DMS153 (cell line): ENCODE measurements at places on chromosomes 1 and 21.

- no peak for DNase-seq
These were observed 38.2 kb downstream of the ARID1A start for GRCh38 chr1:26733982-26734381.

- DNase-seq: no peak
These were observed 3.6 kb downstream of the ACTN2 start for GRCh38 chr1:236689713-236690569.

DNA sequence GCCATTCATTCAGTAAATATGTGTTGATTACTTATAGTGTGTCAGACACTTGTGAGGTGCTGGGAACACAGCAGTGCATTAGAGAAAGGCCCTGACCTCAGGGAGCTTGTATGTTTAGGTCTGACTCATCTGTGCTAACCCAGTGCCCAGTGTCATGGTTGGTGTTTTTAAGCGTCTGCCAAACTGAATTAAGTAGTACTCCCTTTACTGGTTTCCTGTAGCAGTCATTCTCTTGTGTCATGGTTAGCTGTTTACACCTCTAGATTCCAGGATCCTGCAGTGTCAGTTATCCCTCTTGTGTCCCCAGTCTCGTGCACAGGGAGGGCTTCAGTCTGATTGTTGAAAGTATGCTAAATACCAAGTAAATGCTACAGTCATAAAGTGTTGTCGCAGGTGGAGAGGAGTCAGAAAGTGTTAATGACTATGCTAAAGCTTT, 14.2 kb downstream of the UCK2 start:
- DNase-seq: no peak

GRCh38 chr21:42390193-42390592, 5.7 kb downstream of the TMPRSS3 start:
- no peak for DNase-seq

DNA sequence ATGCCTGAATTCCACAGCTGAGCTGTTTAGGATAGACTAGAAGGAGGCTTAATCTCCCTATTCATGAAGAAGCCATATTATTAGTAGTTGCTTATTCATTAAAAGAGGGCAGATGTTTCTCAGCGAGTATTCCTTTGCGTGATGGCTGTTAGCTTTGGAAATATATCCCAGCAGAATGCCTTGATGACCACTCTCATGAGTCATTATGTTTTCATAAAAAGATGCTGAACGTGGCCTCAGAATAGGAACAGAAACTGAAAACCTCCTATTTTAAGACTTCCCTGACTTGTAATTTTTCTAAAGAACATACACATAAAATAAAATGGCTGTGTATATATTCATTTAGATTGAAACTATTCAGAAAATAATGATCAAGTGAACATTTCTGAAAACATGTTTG, 9.6 kb upstream of the PLA2G4A start:
- DNase-seq: no peak

DNA sequence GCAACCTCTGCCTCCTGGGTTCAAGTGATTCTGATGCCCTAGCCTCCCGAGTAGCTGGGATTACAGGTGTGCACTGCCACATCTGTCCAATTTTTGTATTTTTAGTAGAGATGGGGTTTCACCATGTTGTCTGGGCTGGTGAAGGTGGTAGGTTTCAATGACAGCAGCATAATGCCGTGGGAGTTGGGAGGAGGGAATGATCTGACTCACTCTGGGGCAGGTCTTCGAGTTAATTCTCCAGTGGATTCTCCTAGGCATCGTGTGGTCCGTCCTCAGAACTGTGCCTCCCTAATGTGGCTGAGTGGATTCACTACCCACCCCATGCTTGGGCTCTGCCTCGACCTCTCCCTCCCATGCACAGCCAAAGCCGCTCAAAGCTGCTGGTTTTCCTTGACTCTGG, 1.7 kb upstream of the GPR37L1 start:
- DNase-seq: no peak

- no peak for DNase-seq
These were observed 29.6 kb downstream of the CHIA start for GRCh38 chr1:111320066-111320879.

- DNase-seq: no peak
These were observed 675.0 kb downstream of the KIF26B start for GRCh38 chr1:245829826-245830225.

DNA sequence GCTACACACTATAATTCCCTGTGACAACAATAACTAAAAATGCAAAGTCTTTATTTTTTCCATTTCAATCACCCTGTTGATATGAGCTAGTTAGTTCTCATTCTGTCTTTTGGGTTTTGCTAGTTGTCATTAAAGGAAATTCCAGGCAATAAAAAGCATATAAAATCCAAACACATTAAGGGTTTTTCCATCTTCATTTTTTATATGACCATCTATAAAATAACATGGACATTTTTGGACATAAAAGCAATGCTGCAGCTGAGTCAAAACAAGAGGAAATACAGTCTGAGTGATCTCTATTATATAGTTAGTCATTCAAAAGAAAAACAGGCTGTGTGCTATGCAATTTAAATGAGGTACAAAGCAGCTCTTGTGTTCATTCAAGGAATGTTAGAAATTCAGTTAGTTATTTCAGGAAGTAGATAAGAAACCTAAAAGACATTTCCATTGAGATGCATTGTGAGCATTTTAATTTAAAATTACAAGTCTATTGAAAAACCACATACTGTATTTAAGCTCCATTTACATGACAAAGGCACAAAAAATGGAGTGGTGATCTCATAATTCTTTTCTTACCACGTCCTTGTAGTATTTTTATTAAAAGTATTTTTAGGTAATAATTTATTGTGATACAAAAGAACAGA, 67.3 kb upstream of the BCL10 start:
- no peak for DNase-seq

DNA sequence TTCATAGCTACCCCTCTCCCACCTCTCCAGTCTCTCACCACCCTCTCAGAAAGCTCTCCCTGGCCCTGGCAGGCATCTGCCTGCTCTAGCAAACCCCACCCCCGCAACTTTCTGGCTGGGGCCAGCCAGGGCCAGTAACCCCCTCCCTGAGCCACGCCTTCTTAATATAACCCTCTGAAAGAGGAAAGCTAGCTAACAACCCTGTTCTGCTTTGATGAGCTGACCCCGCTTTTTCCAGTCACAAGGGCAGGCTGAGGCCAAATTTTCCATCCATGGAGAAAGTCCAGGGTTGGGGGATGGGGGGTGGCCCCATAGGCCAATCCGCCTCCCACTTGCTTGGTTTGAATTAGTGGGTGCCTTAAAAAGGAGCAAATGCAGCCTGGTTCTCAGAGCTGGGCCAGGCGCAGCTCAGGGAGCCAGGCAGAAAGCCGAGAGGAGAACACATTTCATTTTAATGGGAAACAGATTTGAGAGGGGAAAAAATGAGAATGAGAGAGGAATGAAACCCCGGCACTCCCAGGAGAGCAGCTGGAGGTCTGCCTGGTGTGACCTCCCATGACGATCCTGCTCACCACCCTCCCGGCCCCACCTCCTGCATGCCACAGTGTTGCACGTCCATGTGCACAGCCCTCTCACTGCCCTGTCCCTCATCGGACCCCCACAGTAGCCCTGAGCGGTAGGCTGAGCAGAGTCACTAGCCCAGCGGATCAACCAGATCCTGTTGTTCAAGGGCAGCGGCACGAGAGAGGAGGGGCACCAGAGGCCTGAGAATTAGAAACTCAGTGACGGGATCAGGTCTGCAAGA, 62.3 kb downstream of the OPTC start:
- DNase-seq: no peak

- DNase-seq: no peak
These were observed 102.9 kb downstream of the FASLG start for GRCh38 chr1:172761581-172762486.

DNA sequence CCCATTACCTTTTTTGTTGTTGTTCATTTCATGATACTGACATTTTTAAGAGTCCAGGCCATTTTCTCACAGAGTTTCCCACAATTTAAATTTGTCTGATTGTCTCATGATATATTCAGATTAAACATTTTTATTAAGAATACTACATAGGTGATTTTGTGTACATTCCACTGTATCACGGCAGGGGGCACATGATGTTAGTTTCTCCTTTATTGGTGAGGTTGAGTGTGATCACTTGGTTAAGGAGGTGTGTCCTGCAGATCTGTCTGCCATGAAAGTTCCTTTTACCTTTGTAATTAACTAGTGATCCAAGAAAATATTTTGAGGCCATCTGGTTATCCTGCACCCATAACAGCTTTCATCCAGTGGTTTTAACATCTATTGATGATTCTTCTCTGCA, 11.8 kb downstream of the RTCA start:
- DNase-seq: no peak
